NCI-H1694 (cell line): ENCODE measurements at places on chromosomes 1 and 21.
A peak's percentile ranks its signal among the peaks of the same experiment; 100 is the strongest.

- DNase-seq, result no peak
Observed at GRCh38 chr1:25820247-25821111, 725 bp downstream of the MTFR1L start.

GRCh38 chr1:150972417-150972940 lies 2.2 kb downstream of the CERS2 start:
- no peak for DNase-seq

DNA sequence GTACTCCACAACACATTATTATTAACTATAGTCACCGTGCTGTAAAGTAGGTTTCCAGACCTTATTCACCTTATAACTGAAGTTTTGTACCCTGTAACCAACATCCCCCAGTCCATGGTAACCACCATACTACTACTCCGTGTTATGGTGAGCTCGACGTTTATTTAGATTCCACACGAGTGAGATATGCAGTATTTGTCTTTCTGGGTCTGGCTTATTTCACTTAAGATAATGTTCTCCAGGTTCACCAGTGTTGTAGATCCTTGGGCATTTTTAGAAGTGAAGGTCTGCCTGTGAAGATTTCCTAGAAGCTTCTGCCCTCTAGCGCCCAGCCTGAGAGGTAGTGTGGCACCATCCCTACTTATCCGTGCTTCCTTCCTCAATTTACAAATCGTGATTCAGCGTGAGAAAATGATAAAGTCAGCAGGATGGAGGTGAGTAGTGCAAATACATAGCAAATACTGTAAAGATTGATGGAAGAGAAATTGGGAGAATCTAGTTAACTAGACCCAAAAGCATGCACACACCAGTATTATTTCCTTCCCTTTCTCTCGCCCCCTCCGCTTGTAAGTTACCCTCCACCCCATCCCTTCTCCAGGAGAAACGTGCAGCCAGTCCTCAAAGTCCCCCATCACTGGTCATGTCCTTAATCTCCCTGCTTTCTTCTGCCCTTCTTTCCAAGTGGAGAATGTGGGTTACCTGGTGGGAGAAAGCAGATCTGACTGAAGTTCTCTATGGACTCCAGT lies 36.0 kb upstream of the DISC1 start:
- peak; percentile 100 for DNase-seq

DNA sequence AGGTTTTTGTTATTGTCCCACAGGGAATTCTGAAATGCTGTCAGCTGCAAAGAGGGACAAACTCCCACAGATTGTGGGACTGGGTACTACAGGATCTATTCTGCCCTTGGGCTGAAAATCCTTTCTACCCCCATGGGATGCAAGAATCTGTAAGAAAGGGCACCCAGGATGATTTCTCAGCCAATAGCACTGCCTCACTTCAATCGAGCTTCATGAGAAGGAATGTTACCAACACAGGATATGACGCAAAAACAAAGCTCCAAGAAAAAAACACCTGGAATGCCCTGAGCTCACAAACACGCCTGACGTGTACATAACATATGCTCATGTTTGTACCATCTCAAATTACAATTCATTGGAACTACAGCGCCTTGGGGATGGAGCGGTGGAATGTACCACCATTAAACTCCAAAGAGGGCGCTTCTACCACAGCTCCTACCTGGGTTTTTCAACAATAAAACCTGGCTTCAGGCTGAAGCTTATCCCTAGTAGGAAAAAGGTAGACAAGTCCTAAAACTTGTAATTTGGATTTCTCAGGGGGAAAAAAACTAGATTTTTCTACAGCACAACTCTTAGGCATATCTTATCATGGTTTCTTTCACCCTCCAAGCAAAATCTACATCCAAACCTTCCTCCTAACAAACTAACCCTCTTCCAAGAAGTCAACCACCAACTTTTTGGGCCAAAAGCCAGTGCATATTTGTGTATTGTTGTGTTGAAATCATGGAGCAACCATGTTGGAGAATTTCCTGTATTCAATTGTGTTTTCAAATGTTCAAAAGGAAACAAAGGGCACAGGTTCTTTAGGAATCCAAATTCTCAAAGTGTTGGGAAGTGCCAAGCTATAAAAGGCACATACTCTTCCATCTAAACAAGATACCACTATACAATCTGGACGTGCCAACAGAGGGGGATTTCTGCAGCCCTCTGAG lies 78.9 kb downstream of the TGFBR3 start:
- DNase-seq, result no peak

- DNase-seq, result peak; percentile 88
Observed at GRCh38 chr1:107142140-107142542, 1.3 kb downstream of the NTNG1 start.

DNA sequence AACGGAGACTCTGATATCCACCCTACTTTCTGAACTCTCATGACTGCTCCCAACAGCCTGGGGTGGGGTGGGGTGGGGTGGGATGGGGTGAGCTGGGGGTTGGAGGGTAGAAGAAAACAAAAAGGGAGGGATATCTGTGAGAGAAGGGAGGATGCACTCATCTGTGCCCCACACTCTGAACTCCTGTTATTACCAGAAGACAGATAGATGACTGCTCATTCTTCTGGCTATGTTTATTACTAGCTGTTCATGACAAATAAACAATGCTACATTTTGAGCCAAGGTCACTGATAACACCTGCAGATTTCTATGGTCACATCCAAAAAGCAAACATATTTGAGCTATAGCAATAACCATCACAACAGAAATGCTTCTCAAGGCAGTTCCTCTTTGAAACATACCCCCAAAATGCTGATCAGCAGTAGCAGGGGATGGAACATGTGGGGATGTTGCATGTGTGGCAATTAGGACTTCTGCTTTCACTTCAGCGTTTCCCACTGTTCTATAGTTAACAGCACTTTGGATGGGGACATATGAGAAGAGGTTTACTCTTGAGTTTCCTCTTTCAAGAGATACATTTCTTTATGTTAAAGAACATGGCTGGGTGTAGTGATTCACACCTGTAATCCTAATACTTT lies 43.3 kb downstream of the GPR3 start:
- DNase-seq, result no peak

DNA sequence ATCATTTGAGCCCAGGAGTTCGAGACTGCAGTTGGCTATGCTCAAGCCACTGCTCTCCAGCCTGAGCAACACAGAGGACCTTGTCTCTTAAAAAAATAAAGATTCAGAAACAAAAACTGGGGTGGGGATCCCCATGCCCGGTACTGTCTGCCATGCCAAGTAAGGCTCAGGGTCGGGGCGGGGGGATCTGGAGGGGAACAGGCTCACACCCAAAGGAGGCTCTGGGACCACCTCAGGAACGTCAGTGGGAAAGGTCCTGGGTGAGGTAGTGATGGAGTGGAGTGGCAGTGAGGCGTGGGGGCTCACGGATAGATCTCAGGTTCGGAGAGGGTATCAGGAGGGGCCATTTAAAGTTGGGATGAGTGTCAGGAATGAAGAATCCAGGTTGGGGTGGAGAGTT lies 765 bp upstream of the S100A4 start:
- DNase-seq, result no peak

DNA sequence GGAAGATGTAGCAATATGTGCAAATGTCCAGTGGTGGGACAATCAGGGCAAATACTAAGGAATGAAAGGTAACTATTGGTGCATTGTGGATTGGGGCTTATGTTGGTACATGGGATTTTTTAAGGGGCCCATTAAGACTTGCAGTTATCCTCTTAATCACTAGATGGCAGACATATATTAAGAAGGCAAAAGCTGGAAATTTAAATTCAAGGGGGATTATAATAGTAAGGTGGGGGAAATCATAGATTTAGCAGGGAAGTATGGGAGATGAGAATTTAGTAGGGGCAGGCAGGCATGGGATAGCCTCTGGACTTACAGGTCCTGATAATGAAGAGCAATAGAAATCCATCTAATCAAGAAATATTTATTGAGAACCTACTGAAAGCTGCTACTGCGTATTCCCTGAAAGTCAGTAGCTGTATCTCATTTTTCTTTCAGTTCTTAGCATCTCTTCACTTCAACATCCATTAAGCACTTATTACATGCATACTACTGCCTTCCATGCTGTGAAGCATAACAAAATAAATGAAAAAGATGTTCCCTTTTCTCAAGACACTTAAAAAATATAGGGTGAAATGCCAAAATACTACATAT lies 251.8 kb downstream of the CRB1 start:
- DNase-seq, result peak; percentile 2

DNA sequence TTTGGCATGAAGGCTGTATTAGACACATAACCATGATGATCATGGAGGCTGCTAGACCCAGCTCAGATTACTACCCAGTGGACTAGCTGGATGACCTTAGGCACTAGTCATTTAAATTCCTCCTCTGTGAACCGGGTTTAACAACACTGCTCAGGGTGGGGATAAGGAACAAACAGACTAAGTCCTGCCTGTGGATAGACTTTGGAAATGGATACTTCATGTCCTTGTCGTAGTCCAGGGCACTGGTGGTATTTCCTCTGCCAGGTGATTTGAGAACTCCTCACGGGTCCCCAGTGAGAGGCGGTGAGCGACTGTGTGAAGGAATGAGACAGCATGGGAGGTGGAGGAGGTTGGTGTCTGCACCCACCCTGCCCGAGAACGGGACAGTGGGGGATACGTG lies 72.9 kb upstream of the SELENON start:
- no peak for DNase-seq

DNA sequence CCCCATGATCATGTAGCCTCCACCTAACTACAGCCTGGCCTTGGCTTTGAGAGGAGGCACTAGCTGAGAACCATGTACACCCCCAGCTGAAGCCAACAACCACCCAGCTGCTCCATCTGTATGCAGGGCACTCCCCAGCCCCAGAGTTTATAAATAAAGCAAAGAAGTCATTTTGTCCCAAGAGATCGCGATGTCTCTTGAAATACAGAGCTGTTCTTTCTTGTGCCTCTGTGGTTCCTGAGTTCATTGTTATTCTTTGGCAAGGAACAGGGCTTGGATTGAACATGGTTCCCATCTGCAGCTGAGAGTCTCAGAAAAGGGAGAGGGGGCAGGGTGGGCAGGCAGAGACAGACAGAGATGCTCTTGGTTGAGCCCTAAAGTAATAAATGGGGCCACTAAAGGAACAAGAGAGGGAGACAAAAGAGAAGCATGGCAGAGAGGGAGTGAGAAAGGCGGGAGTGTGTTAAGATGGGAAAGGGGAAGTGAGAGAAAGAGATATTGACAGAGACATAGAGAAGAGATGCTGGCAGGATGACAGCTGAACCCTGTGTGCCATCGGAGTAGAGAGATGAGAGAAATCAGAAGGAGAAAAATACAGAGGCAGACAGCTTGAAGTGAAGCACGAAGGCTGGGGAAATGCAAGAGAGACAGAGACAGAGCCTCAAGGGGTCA lies 63.3 kb downstream of the TNR start:
- DNase-seq, result no peak

GRCh38 chr1:245987219-245987545 lies 519.9 kb downstream of the SMYD3 start:
- DNase-seq, result no peak

DNA sequence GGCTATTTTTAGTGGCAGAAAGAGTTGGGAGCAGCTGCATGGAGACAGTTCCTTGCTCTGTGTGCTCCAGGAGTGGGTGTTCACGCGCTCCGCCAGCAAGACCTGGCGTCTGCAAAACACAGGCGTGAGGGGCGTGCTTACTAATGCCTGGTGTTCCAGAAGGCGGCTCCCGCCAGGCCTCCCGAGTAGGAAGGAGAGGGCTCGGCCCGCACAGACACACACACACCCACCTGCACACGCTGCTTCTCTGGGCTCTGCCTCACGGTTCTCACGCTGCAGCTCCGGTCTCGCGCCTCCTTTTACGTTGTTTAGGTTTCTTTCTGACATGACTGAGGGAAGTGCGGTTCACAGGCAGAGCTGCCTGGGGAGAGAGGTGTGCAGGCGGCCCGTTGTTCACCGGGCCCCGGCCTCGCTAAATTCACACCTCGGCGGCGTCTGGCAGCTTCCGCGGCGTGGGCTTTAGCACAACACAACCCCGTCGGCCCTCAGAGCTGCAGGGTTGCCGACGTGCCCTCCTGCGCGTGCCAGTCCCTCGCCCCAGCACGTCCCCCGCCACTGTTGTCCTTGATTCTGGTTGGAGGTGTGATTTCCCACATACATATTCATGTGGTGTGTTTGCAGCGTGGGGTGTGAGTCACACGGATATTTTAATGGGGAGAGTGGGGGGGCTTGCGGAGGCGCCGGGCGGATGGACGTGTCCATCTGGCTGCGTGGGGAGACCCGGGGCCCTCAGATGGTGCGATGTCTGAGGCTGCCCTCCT lies 77.0 kb downstream of the SKI start:
- no peak for DNase-seq

- DNase-seq, result no peak
Observed at GRCh38 chr21:16070207-16070651, 340.4 kb downstream of the USP25 start.
